Dermis microvascular lymphatic vessel endothelial cell (primary cell): ENCODE measurements at places on chromosomes 16 and 17. TPM values are rescaled to one million over a fixed set of nuclear protein-coding genes. Genes with fewer than 3 reads are reported as not detected.

GRCh38 chr16:2483939-2484897, 9.3 kb downstream of the TBC1D24 start:
- no peak for DNase-seq

DNA sequence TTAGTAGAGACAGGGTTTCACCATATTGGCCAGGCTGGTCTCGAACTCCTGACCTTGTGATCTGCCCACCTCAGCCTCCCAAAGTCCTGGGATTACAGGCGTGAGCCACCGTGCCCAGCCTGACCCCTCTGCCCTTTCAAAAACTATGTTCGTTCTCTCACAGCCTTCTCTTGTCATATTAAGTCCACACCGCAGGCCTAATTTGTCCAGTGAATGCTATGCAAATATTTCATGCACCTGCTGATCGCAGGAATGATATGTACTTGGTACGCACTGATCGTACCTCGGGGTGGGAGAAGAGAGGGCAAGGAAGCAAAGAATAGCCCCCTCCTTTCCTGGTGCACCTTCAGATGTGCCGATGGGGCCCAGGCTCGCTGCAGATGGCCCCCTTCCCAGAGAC, 3.0 kb upstream of the BIRC5 start:
- no peak for DNase-seq

GRCh38 chr17:73942703-73943415, 260.6 kb upstream of the RPL38 start:
- no peak for DNase-seq

DNA sequence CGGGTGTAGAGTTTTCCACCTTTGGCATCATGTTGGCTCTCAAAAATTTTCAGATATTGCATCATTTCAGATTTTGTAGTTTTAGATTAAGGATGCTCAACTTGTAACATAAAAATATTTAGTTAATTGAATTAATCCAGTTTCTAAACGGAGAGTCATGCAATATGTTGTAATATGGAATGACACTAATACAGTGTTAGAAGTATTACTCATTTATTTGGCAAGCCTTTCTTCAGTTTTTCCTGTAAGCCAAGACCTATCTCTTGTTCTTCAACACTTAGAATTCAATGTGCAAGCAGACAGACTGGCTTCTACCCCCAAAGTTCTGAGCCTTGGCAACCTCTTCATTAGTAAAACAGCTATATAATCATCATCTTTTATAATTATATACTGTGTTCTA, 985.0 kb upstream of the GOT2 start:
- no peak for DNase-seq

GRCh38 chr17:15972497-15972951, 27.0 kb downstream of the ZSWIM7 start:
- no peak for DNase-seq

The MPP3 gene
- 1.3 and 1.4 TPM in 2 replicates for total RNA-seq

The SEC14L5 gene
- total RNA-seq: under 0.01 and 0.13 TPM in 2 replicates

The QRICH2 gene
- total RNA-seq: 5.6 and 12.0 TPM in 2 replicates

The TNFSF12 gene
- 4.7 and 9.4 TPM in 2 replicates for total RNA-seq
